ENCODE measurements at places on chromosomes 5 and 9.

- DNase-seq: no peak
Observed at GRCh38 chr9:107029146-107029545, 166.2 kb downstream of the ZNF462 start.

DNA sequence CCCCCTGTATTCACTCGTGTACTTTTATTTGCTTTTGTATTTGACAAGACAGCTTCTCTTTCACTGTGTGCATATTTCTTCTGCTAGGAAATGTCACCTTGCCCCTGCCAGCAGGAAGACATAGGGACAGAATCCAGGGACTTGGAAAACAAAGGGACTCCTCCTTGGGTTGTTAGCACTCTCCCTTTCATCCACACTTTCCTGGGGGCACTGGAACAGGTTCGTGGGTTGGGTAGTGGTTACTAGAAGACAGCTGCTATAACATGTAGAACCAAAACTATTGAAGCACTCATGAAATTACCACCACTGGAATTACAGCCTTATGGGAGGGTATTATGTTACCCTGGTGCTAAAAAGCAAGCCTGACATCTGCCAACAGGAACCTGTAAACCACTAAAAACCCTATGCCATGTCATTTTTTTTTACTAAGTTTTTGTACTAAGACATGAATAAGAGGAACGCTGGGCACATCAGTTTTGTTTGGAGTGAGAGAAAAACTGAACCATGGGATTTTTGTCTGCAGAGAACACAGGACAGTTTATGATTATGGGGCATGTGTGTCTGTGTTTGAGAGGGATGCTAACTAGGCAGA, 4.7 kb upstream of the CCL28 start:
- no peak for DNase-seq

- DNase-seq: no peak
Observed at GRCh38 chr9:70635790-70636189, 221.3 kb upstream of the KLF9 start.

GRCh38 chr9:130729145-130729544, 35.6 kb downstream of the EXOSC2 start:
- no peak for DNase-seq

DNA sequence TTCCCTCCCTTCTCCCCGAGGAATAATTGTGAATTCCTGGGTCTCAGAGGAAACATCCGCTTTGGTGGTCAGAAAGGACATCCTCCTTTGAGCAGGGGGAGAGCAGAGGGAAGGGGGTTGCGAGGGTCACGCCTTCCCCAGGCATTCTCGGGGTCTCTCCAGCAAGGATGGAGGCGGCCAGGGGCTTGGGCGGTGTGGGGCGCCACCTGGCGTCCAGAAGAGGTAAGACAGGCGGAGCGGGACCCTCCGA, 129.1 kb downstream of the KCNIP1 start:
- DNase-seq: peak; percentile 56

DNA sequence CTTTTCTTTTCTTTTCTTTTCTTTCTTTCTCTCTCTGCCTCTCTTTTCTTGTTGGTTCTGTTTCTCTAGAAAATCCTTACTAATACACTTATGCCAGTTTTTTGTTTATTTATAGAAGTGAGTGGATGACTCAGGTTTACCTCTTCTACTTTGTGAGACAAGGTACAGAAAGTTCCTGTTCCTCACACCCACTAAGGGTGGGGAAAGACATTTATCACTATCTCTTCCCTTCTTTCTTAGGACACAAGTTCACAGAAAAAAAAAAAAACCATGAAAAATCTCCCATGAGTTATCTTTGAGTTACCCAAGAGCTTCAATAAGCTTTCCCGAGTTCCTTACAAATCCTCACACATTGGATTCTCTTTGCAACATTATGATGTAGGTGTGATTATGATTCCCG, 60.9 kb upstream of the CD180 start:
- no peak for DNase-seq

GRCh38 chr5:526456-527088, 2.3 kb upstream of the SLC9A3 start:
- DNase-seq: no peak

GRCh38 chr9:21443849-21444625, 3.8 kb downstream of the IFNA1 start:
- DNase-seq: no peak

DNA sequence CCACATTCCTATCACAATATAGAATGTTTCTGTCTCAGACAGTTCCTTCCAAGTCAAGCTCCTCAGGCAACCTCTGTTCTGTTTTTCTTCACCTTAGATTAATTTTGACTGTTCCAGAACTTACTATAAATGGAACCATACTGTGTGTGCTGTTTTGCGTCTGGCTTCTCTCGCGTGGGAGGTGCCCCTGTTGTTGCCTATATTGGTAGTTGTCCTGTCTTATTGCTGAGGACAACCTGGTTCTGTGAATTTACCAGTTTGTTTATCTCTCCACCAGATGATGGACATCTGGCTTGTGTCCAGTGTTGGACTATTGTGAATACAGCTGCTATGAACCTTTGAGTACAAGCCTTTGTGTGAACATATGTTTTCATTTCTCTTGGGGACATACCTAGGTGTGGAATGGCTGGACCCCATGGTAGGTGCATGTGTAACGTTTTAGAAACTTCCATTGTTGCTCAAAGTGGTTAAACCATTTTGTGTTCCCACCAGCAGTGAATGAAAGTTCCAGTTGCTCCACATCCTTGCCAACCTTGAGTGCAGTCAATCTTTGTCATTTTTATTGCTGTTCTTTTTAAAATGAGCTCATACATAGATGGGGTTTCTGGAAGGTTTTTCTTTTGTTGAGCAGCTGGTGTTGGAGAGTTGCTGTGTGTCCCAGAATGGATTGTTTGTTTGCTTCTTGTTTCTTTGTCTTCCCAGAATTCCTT, 18.1 kb downstream of the HMCN2 start:
- no peak for DNase-seq

DNA sequence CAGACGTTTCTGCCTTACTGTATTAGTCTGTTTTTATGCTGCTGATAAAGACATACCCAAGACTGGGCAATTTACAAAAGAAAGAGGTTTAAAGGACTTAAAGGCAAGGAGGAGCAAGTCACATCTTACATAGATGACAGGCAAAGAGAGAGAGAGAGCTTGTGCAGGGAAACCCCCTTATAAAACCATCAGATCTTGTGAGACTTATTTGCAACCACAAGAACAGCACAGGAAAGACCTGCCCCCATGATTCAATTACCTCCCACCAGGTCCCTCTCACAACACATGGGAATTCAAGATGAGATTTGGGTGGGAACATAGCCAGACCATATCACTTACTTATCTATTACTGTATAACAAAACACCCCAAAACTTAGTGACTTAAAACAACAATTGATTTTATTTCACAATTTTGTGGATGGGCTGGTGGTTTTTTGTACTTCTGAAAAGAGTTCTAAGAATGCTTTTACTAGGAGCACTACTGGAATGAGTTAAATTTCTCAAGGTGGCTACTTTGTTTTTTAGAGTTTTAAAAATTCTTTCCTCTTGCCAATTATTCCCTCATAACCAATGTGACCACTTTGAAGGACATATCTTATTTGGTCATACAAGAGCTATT, 10.3 kb downstream of the RUSC2 start:
- DNase-seq: no peak

DNA sequence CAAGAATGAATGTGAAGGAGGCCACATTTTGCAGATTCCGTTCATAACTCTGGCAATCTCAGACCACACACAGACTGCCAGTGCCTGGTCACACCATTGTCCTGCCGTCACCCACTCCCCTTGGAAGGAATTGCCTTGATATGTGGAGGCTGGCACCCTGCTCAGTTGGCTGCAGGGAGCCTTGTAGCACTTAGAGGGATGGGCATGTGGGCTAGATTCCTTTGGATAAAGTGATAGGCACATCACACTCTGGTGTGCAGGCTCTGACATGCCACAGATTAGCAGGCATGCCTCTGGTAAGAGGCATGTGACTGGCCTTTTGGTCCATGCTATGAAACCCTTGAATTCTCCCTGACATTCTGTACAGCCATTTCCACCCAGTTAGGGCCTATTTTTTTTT, 254.6 kb upstream of the PIK3R1 start:
- no peak for DNase-seq

DNA sequence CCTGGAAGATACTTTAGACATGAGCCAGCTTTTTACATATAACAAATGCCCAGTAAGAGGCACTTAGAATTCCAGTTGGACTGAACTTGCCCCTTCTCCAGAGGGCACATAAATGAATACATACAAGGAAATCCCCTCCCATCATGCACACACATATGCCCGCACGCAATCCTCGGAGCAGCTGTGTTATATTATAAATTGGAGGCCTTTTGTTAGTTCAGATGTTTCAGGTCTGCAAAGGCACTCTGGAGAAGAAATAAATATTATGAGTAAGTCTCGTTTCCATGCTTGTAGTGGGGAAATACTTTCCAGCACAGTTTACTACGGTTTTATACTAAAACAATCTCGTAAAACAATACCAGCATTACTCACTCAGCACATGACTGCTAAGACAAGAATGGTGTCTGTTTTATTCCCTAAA, 17.6 kb upstream of the MUSK start:
- no peak for DNase-seq

GRCh38 chr5:35303152-35303551, 72.9 kb upstream of the PRLR start:
- DNase-seq: no peak

DNA sequence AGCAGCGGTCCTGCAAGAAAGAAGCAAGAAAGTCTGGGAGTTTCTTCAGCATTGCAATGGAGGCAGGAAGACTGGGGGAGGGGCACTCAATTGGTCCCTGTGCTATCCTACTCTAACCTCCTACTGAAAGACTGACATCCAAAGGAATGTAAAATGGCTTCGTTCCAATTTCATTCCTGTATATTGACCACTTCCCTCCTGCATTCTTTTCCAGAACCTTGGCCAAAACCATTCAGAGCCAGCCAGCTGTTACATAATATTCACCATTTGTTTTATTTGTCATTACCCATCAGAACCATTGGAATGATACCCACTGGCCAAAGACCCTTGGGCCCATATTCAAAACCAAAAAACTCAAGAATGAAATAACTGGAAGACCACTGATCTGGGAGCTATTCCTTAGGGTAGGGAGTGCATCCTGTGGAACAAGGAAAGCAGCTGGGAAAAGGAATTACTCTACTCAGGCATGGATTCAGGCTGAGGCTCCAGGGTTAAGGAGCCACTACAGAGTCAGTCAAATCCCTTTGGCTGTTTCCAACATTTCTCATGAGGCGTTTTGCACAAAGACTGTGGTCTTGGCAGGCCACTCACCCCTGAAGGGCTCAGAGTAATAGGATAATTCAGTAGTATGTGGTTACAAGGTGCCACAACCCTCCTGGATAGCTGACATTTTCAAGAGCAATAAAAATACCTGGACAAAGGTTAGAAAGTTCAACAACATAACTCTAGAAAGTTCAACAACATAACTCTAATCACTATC, 148.7 kb upstream of the SLC1A3 start:
- no peak for DNase-seq

DNA sequence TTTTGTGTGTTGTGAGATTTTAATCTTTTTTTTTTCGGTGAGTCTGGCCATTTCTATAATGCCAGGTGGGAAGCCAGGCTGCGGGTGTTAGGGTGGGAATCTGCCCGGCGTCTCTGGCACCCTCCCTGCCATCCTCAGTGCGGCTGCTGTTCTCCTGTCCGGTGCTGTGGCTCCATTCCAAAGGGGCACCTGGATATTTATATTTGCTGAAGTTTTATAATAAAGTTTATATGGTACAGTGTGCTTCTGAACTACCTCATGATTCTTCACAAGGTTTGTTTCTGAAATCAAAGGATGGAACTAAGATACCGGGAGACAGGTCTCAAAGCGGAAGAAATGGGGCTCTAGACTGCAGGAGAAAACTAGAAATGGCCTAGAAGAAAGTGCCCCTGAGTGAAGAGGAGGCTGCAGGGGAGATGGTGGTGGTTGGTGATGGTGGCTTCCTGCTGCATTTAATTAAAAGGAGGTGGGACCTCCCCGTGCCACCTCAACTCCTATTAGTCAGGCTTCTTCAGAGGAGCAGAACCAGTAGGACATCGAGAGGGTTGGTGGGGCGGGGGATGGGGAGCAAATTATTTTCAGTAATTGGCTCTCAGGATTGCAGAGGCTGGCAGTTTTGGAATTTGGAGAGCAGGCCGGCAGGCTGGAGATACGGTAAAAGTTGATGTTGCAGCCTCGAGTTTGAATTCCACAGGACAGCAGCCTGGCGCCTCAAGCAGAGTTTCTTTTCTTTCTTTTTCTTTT, 102.2 kb upstream of the ICE1 start:
- DNase-seq: no peak

DNA sequence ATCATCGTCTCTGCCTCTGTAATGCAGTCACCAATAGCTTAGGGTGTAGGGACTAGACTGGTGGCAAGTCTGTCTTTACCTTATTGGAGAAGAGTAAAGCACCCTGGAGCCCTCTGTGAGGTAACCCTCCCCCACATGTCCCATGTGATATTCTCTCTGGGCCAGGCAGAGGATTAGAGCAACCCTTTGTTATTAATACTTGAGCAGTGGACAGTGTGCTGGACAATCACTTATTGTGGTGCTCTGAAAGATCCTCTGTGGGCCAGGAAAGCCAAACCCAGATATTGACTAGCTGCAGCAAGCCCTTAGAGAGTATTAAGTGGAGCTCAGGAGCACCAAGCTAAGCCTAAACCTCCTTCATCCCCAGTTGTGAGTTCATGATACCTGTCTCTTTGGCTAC, 139.7 kb upstream of the RUSC2 start:
- DNase-seq: no peak

DNA sequence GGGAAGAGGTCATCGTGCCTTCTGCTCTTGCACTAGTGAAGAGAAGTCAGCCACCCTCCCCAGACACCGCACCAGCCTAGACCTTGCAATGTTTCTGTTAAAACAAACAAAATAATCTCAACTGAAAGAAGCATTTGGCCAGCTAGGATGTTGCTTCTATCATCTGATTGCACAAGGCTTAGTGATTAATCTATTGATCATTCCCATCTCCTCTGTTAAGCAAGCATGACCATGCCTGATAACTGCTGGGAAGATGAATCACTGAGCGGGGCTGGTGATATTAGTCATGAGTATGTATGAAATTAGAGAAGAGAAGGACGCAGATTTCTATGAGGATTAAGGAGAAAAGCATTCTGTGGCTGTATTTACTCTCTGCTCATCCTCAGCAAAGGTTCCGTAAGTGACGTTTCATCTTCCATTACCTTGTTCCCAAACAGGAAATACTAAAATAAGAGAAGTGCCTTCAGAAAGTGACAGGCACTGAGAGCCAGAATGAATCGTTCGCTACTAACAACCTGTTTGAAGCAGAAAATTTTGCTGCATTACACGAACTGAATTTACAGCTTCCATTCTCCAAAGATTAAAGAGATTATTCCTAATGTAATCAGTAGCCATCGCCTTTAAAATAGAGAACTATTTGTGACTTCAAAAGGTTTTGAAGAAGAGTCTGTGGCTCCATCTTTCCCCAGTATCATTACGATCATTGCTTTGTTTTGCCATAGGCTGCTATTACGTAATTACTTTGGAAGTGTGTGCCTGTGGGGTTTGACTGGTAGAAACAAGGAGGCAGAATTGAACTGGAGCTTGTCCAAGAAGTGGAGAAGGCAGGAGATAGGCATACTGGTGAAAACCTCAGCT, 219.1 kb downstream of the MED10 start:
- DNase-seq: no peak

GRCh38 chr5:81749561-81750307, 1.2 kb downstream of the SSBP2 start:
- DNase-seq: peak; percentile 50

Measured in stimulated activated CD4-positive, alpha-beta T cell treated with anti-CD3 and anti-CD28 coated beads, Interleukin-4, amount 100 ng/mL, for 24 hours (primary cell).